Chondrocyte (in vitro differentiated cells): ENCODE measurements at places on chromosomes 16 and 17. TPM values are rescaled to one million over a fixed set of nuclear protein-coding genes. Genes with fewer than 3 reads are reported as not detected.
A peak's percentile ranks its signal among the peaks of the same experiment; 100 is the strongest.

DNA sequence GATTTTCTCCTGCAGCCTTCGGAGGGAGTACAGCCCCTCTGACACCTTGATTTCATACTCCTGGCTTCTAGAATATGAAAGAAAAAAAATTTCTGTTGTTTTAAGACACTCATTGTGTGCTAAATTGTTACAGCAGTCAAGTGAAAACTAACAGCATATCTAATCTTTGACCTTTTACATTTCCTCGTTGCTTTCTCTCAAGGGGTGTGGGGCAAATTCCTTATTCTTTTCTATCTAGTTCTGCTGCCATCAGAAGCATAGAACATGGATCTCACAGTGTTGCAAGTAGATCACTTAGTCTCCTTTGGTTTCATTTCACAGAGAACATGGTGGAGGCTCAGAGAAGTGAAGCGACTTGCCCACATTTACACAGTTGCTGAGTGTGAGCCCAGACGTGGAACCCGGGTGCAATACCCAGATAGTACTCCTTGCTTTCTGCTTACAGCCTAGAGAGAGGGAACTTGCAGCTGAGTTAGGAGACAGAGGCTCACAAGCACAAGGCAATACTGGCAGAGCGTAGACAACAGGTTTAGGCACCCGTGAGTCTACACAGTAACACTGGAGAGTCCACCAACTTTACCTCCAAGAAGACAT lies 28.7 kb upstream of the MMD start:
- no peak for DNase-seq

GRCh38 chr17:18182978-18183333 lies 672 bp upstream of the ALKBH5 start:
- DNase-seq, result no peak

The CALB2 gene
- 0.39 to 0.85 TPM in 2 of 3 replicates, not detected in the other for total RNA-seq

The FAM83G gene
- total RNA-seq, result 3.4 to 9.4 TPM (median 8.2 TPM) in 3 replicates

DNA sequence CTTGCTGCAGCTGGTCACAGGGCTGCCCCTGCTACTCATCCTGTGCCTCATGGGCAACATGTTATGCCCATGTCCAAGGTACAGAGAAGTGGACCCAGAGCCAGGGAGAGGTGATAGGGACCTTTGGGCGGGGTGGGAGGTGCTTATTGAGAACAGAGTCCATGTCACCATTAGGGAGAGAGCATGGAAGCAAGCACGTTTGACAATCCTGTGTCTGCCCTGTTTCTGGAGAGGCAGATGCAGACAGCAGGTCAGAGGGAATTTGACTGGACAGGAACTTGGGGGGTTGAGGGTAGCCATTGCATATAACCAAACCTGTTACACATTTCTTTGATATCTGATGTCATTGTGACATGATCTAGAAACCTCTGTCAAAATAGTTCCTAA lies 14.3 kb upstream of the ARL4D start:
- no peak for DNase-seq

- no peak for DNase-seq
Observed at GRCh38 chr16:65689726-65690125, 567.9 kb upstream of the CDH11 start.

DNA sequence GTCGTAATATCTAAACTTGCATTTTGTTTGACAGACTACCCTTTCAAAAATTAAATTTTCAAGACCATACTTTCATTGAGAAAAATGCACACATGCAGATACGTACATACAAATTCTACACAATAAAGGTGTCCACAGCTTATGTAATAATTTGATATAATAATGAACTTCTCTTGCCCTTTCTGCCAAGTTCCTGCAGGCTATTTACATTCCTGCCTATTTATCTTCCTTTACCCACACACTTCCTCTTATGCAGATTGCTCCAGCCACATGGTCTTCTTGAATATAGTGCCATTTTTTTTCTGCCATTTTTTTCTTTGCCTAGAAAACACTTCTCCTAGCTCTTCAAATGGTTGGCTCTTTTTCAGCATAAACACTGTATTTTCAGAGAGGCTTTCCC lies 826.9 kb upstream of the CDH8 start:
- DNase-seq, result no peak

DNA sequence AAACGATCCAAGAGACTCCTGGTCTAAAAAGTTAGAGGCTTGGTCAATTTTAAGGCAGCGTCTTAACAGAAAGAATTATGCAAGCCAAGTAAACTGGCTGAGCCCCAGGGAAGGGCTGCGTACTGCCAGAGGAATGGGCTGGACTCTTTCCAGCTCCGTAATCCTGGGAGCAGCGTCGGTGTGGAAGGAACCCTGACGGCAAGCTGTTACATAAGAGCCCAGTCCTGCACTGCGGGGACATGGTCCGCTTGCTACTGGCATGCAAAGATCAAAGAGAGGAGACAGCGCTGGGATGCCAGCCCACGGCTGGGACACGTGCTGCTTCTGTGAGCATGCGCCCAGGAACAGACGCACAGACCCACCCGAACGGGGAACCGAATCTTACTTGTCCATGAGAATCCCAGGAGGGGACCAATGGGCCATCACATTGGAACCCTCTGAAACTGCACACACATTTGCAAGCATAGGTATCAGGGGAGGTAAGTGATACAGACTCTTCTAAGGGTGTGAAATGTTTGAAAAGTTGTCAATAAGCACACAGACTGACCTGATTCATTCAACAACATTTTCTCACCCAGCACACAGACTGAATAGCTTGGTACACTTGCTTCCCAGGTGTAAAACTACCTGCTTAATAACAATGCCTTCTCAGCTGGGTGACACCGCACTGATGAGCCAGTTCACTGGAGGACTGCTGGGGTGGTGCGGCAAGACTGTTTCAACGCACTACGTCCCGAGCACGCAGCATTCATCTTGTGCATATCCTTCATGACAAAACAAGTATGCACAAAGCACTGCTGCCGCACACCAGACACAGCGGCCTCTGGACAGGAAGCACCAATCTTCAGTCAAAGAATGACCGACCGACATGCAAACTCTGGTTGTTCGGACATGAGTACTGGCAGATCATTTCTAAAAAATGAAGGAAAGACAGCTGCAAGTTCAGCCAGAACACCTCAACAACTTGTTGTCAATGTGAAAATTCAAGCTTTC lies 94.9 kb downstream of the ANKRD11 start:
- DNase-seq, result no peak

DNA sequence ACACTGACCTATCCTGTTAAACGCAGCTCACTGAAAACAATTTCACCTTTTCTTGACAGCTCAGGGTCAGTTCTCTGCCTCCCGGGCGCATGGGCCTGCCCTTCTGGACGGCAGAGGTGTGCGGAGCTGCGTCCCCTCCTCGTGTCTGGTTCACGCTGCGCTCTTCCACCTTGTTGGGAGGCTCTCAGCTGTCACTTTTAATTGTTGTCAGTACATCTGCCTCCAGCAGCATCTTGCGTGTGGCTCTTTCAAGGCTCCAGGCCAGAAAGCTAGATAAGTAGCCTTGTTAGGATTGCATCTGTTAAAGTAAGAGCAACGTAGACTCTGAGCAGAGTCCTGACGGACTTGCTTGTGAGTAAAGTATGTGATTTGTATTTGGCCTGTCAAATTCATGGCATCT lies 59.4 kb downstream of the MGAT5B start:
- no peak for DNase-seq

- DNase-seq, result peak; percentile 97
Observed at GRCh38 chr17:38752308-38753070, at the start of gene PSMB3. TSS of gene PSMB3 (plus strand) at chr17:38752741. CDS start at chr17:38752827, 86 bp downstream.

- DNase-seq, result no peak
Observed at GRCh38 chr16:56849690-56850680, 15.0 kb upstream of the SLC12A3 start.

DNA sequence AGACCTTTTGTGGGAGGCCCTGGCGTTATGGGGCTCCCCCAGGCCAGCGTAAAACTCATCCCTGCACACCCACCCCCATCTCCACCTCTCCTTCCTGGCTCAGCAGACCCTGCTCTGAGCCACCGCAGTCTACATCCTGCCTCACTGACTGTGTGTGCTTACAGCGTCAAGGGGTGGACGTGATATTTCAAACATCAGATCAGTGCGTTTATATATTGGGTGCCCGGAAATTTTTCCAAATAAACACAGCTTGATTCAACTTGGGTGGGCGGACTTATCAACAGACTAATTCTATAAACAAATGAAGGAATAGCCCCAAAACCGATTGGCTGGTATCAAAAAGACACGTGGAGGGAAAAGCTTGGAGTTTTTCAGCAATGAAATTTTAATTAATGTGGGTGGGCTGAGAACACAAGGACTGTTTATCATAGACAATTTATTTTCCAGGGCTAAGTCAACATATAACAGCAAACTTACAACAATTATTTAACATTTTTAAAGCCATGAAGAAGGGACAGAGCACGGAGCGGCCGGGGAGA lies at the start of gene FOXL1:
FOXL1 (plus strand) TSS at position 489 of the 539 bp plus-strand sequence. CDS start 175 bp downstream, outside the sequence.
- no peak for DNase-seq

The NSRP1 gene
- 19.2 to 29.0 TPM (median 21.0 TPM) in 3 replicates for total RNA-seq

- DNase-seq, result no peak
Observed at GRCh38 chr17:8041979-8042378, 3.1 kb downstream of the ALOX15B start.

DNA sequence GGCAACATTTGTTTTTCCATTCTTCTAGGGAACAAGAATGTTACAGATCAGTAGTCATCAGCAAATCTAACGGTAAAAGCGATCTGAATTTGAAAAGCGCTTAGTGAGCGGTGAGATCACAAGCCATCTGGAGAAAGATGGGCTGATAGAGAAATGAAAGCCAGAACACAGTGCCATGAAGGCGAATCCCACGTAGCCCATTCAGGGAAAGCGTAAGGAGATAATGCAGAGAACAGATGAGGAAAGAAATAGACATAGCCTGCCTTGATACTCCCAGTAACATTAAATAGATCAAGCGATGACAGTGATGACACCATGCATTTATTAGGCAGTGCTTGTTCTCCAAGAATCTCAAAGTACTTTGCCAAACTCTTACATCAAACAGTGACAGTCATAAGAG lies 183.1 kb upstream of the PSMD7 start:
- DNase-seq, result no peak

- DNase-seq, result no peak
Observed at GRCh38 chr17:72392056-72393010, 271.5 kb downstream of the SOX9 start.

The MYL11 gene
- 0.82 to 2.2 TPM (median 1.4 TPM) in 3 replicates for total RNA-seq

- DNase-seq, result no peak
Observed at GRCh38 chr17:52465407-52465806, 306.9 kb upstream of the CA10 start.

DNA sequence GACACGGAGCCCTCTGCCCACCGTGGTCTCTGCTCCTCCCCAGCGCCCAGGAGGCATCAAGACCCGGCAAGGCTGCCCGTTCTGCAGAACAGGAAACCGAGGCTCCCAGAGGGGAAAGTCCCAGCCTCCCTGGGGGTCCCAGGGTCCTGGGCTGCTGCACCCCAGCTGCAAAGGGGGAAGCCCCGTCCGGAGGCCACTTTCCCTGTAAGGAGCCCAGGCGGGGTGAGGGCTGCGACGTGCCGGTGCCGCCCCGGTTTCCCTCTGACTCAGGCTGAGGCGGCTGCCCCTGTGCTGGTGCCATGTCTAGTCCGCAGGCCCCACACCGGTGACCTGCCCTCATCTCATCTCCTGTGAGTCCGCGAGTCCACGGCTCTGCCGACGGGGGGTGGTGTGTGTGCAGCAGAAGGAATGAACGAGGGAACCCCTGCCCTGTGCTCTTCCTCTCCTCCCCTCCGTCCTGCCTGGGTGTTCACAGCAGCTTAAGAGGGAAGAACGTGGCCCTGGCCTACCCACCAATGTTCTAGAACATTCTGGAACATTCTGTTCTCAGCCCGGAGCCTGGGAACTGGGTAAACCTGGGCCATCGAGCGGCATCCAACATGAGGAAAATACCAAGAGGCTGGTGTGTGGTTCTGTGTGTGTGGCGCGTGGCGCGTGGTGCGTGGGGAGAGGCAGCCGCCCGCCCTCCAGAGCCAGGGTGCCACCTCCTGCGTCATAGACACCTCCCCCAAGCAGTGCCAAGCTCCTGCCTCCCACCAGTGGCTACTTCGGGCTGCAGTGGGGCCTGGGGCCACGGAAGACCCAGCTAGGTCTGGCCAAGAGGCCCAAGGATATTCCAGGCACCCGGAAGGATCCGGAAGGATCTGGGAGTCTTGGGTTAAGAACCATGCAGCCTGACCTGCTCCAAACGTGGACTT lies 7.0 kb upstream of the CBFA2T3 start:
- DNase-seq, result no peak

The TBX6 gene
- total RNA-seq, result 0.34 to 0.59 TPM (median 0.55 TPM) in 3 replicates

DNA sequence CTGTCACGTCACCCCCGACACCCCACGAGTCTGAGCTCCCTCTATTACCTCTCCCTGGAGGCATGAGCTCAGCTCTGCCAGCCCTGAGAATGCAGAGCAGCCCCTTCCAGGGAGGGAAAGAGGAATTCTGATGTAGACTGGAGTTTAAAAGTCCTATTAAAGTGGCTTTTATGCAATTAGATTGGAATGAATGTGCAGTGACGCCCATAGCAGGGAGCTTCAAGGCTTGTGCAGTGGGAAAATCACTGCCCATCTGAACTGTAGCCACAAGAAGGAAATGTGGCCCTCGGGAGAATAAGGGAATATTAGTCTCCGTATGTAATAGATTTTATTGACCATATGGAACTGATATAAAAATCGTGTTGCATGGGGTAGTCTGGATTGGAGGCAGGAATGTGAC lies 66.9 kb downstream of the ZNF423 start:
- no peak for DNase-seq

DNA sequence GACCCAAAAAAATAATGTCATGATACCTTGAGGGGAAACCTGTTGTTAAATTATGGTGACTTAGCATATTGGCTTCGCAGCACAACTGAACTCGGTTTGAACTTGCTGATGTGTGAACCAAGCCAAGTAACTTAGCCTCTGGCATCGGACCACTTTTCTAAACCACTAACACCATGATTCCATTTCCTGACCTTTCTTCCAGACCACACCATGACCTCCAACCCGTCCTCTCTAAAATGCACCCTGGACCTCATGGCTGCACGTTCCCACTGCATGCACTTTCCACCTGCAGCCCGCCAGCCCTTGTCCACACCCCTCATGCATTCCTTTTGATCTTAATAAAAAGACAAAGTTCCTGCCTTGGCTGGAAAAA lies 29.3 kb downstream of the DYNLRB2 start:
- DNase-seq, result no peak

The ASPHD1 gene
- 2.4 to 3.2 TPM (median 2.9 TPM) in 3 replicates for total RNA-seq

GRCh38 chr16:87056551-87056950 lies 260.6 kb downstream of the C16orf95 start:
- no peak for DNase-seq

- DNase-seq, result no peak
Observed at GRCh38 chr17:82740906-82741759, 5.7 kb downstream of the FN3K start.

GRCh38 chr16:23279721-23280153 lies 22.4 kb upstream of the SCNN1B start:
- no peak for DNase-seq

The GUCY2D gene
- total RNA-seq, result not detected in 3 replicates

GRCh38 chr17:67008101-67008500 lies 36.3 kb upstream of the CACNG1 start:
- DNase-seq, result no peak

The HNF1B gene
- total RNA-seq, result 3.6 to 10.5 TPM (median 10.1 TPM) in 3 replicates

DNA sequence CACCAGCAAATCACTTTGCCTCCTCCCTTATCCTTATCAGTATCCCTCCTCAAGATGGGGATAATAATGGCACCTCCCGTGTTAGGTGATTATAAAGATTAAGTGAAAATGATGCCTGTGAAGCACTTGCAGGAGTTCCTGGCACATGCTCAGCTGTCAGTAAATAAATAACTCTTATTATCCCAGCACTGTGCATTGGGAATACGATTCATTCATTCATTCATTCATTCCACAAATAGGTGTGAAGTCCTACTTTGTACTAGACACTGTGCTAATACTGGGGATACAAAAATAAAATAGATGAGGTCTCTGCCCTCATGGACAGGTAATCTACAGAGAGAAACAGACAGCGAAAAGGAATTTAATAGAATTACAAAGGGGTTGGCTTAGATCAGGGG lies 2.0 kb downstream of the XYLT2 start:
- DNase-seq, result no peak
